ENCODE measurements at places on chromosomes 11 and 22.

GRCh38 chr11:70001246-70001645 is 76.9 kb upstream of the ANO1 start:
- DNase-seq = no peak

- DNase-seq = no peak
Measured at GRCh38 chr22:42179616-42180015, 49.0 kb upstream of the CYP2D6 start.

DNA sequence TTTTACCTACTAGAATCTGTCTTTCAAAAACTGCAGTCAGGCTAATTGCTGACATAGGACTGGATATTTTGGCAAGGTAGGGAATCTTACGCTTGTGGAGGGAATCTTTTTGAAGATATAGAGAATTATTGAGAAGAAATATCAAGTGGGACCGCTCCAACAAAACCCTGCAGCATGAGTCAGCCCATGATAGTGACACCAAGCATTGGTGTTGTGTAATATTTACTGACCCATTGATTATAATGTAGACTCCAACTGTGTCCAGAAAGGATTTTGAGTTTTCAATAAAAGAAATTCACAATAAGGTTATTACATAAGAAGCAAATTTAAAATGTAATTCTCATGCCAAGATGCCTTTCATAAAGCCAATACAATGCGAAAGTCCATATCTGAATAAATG is 20.7 kb downstream of the MS4A4A start:
- no peak for DNase-seq

- DNase-seq = no peak
Measured at GRCh38 chr11:47144541-47144940, 32.1 kb downstream of the ARFGAP2 start.

- DNase-seq = no peak
Measured at GRCh38 chr11:93773045-93773477, 11.0 kb upstream of the MED17 start.

GRCh38 chr11:130831506-130831905 is 84.8 kb downstream of the SNX19 start:
- DNase-seq = no peak

DNA sequence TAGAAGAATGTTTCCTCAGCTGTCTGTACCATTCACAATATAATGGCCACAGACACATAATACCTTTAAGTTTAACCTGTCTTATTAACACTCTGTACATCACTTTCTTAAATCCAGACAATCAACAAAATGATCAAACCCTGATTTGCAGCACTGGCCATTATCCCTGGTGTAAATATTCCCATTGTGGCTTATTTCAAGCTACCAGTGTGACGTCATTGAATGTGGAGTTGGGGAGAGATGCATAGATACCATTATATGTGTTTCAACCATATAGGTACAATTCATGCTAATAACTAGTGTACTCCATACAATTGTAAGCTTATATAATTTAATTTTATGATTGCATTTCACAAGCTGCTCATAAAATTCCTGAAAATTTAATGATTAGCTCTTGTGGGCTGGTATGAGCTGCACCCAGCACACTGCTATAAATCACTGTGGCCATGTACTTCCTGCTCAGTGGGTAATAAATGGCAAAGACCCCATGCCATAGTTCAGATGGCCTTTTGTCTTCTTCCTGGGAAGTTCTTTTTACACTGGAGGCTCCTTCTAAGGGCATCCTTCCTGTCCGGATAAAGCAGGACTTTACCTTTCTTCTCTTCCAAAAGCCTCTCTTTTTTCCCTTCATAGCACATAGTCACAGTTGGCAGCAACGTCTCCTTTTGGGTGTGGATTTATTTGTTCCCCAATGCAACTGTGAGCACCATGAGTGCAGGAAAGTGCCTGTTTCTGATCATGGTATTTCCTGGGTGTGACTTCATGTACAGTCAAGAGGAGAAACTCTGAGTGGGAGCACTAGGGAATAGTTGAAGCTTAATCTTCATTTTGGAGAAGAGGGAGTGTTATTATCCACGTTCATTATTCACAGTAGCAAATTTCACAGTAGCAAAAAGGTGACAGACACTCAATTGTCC is 87.8 kb downstream of the MIAT start:
- no peak for DNase-seq

DNA sequence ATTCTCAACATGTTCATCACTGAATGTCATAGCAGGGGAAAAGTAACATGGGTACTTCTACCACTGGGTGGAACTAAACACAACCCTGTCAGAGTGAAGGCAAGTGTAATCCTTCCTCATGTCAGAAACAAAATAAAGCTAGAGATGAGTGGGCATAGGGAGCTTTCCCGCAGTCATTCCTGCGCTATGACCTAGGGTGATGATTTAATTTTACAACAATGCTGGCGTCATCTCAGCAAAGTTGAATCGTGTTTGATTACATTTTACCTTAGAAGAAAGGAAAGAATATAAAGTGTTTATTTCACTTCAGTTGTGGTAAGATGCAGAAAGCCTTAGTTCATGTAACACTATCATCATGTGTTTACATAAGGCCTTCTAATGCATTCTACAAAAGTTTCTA is 355.6 kb downstream of the METTL15 start:
- DNase-seq = no peak
